T-helper 1 cell (primary cell): ENCODE measurements at places on chromosomes 3 and 15.

GRCh38 chr3:156817646-156818272, 8.4 kb upstream of the LEKR1 start:
- DNase-seq: no peak

GRCh38 chr3:41679374-41679773, 282.5 kb downstream of the ULK4 start:
- DNase-seq: no peak

- DNase-seq: no peak
These were observed 39.9 kb downstream of the DENND4A start for GRCh38 chr15:65752151-65752700.

- no peak for DNase-seq
These were observed 67.7 kb downstream of the SCAPER start for GRCh38 chr15:76837474-76837873.

DNA sequence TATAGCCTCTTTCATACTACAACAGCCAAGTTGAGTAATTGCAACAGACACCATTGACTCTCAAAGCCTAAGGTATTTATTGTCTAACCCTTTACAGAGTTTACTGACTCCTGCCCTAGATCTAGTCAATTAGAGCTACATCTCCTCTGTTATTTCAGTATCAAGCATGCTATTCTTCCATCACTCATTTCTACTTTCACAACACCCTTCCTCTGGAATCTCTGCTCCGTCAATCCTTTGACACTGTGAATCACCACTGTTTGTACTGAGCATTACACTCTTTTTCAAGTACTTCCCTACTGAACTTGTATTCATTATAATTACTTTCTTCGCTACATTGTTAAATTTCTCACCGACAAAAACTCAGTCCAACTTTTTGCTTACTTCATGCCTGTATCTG, 121.8 kb downstream of the ZNF609 start:
- DNase-seq: no peak

DNA sequence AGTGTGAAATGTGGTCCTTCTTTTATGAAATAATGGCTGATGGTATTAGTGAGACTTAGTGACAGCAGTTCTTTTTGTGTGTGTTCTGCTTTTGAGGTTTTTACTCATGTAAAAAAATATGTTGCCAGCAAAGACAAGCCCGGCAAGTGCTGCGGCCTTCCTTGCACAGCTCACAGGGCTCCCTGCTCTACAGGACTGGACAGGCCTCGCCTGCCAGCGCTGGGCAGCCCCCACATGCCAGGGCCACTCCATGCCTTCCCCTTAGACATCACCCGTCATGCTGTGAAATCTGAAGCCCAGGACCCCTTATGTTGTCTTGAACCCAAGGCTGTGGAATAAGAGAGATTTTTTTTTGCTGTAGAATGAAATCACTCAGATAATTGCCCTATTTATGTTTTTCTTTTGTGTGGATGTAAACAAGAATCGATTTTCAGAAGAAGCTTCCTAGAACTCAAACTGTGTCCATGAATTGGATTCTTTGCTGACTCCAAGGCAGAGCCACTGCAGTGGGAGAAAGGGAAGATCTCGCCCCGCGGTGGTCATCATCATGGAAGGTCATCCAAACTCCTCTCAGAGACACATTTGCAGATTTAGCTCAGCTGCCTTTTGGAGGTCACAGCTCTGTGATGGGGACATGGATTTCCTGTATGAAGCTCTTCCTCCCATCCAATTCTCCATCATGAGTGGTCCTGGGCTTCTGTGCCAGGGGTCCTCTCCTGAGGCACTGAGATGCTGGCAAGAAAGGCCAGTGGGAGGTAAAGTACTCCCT, 150.8 kb downstream of the ATP10A start:
- no peak for DNase-seq

DNA sequence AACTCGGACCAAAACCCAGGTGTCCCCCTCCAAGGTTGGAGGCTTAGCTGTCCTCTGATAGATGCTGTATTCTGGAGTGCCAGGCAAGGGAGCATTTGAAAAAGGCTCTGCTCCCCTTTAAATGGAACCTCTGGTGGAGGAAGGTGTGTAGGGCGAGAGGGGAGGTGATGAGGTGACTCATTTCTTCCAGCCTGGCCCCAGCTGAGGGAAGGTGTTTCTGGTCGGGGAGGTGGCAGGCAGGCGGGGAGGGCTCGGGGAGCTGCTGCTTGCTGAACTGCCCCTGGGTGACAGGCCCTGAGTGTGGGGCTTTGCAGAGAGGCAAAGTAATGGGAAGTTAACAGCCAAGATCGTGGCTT, 18.8 kb downstream of the PSTPIP1 start:
- DNase-seq: peak; percentile 88

- no peak for DNase-seq
These were observed 685.7 kb downstream of the MCTP2 start for GRCh38 chr15:94917068-94917467.
